Hindlimb muscle (tissue), 1 donor: ENCODE measurements at places on chromosomes 4 and X. TPM values are rescaled to one million over a fixed set of nuclear protein-coding genes. Genes with fewer than 3 reads are reported as not detected.

PAK3 gene
- 9.8 TPM for polyA plus RNA-seq

PRKG2 gene
- polyA plus RNA-seq: 0.40 TPM

ABCG2 gene
- polyA plus RNA-seq: 3.0 TPM

AMELX gene
- not detected for polyA plus RNA-seq

FAT4 gene
- polyA plus RNA-seq: 12.5 TPM

GAGE13 gene
- not detected for polyA plus RNA-seq

ELF4 gene
- polyA plus RNA-seq: 9.2 TPM

GUF1 gene
- polyA plus RNA-seq: 19.5 TPM

RGN gene
- polyA plus RNA-seq: 2.4 TPM

HGFAC gene
- polyA plus RNA-seq: 3.0 TPM

RAB40AL gene
- not detected for polyA plus RNA-seq

MAOB gene
- 0.35 TPM for polyA plus RNA-seq

FUNDC2 gene
- 120 TPM for polyA plus RNA-seq

CFP gene
- 1.2 TPM for polyA plus RNA-seq

DCAF12L2 gene
- polyA plus RNA-seq: 10.6 TPM

GATA1 gene
- 0.72 TPM for polyA plus RNA-seq

CT45A10 gene
- polyA plus RNA-seq: not detected

TEC gene
- 0.49 TPM for polyA plus RNA-seq

ZNF732 gene
- 0.89 TPM for polyA plus RNA-seq

RAB39B gene
- polyA plus RNA-seq: 0.40 TPM

RNF150 gene
- 42.4 TPM for polyA plus RNA-seq

FAM114A1 gene
- polyA plus RNA-seq: 53.5 TPM

GAGE2A gene
- not detected for polyA plus RNA-seq
